ENCODE measurements at places on chromosomes 3 and 15.

DNA sequence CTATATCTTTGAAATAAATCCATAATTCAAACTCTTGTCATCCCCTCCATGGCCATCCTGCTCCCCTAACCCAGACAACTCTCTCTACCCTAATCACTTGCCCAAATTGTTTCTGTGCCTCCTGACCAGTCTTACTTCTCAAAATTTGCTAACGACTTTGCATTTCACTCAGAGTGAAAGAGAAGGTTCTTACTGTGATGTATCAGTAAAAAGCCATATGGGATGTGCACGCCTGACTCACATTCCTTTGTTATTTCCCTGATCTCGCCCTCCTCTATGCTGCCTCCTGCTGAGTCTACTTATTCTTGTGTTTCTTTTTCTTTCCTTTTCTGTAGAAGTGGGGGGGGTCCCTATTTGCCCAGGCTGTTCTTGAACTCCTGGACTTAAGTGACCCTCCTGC, 487.2 kb upstream of the FRG2C start:
- DNase-seq = no peak

DNA sequence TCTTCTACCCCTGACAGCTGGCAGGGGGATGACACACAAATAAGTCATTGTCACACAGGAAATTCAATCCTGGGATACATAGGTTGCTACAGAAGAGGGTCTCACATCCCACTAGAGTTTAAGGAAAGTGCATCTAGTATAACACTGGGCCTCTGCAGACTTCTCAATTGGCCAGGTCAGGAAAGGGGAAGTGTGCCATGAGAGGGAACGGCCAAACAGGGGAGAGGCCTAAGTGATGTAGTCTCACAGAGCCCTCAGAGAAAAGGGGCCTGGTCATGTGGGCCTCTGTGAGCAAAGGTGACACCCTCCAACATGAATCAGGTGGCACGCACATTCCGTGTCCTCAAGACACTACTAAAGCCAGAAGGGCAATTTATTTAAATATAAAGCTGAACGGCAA, 11.2 kb downstream of the ZXDC start:
- DNase-seq = no peak

- DNase-seq = no peak
Observed at GRCh38 chr3:14581334-14582044, 41.3 kb upstream of the GRIP2 start.

DNA sequence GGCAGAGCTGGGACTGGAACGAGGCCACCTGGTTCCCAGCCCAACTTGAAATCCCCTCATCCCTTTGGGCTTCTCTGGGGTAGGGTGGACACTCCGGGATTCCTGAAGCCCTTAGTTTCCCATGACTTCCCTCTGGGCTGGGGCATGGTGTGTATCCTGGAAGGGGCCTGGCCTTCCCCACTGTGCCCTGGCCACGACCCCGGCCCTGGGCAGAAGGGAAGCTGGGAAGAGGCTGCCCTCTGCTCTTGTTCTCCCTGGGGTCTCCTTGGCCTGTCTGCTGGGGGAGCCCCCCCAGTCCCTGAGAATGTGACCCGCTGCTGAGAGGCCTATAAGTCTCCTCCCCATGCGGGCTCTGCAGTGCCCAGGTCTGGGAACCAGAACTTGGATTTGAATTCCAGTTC, 104.9 kb downstream of the LINGO1 start:
- no peak for DNase-seq

DNA sequence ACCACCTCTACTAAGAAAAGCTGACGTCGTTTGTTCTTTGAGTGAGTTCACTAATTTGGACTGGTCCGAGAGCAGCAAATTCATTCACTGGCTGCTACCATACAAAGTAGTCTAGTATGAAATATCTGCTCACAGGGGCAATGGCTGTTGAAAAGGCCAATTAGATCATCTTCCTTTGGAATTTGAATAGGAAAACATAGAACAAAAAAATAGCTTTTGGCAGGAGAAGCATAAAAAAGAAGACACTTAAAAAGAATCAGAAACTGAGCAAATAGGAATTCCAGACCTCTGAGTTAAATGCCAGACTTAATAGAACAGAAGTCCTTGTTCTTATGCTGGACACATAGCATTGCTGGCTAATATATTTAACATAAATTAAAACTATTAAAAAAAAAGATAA, 159.3 kb downstream of the IL1RAP start:
- no peak for DNase-seq

- DNase-seq = no peak
Observed at GRCh38 chr3:21847005-21847404, 96.0 kb upstream of the ZNF385D start.

GRCh38 chr15:39363761-39364586, 216.9 kb upstream of the THBS1 start:
- DNase-seq = no peak

- DNase-seq = no peak
Observed at GRCh38 chr15:81043281-81043934, 42.7 kb downstream of the TLNRD1 start.

DNA sequence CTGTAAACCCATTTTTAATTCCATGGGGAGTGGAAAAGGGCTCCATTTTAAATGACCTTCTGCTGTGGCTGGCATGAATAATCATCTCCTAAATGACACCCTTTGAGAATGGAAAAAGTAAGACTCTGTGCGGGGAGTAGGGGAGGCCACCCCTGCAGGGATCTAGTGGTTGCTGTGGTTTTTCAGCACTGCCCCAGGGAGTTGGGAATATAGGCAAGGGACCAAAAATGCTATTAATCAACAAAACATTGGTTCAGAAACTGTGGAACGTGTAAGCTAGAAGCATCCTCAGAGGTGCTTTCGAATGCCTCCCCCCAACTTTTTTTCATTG, 30.1 kb upstream of the ADAMTS7 start:
- no peak for DNase-seq

DNA sequence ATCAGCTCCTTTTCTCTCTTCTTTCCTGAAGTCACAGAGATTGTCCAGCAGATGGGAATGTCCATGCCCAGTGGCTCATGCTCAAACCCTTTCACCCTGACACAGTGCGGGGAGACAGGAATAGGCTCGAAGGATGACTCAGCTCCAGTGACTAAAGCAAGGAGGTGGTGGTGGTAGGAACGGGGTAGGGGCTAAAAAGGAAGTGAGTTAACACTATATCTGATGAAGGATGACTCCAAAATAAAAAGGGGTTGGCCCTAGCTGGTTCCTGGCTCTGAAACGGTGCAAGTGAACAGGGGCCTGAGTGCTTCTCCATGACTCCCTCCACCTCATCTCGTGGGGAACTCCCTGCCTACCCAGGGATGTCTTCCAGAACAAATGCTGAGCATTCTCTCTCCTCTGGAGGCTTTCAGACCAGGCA, 167.4 kb upstream of the LPP start:
- DNase-seq = no peak

GRCh38 chr15:29392358-29392757, 122.7 kb upstream of the NSMCE3 start:
- no peak for DNase-seq

GRCh38 chr3:46440531-46441294, 24.0 kb downstream of the LTF start:
- DNase-seq = no peak

All from stimulated activated CD8-positive, alpha-beta memory T cell treated with anti-CD3 and anti-CD28 coated beads, Interleukin-7, amount 100 ng/mL, for 1 hour (primary cell).